ENCODE measurements at places on chromosomes 5 and 9. TPM values are rescaled to one million over a fixed set of nuclear protein-coding genes. Genes with fewer than 3 reads are reported as not detected.

DNA sequence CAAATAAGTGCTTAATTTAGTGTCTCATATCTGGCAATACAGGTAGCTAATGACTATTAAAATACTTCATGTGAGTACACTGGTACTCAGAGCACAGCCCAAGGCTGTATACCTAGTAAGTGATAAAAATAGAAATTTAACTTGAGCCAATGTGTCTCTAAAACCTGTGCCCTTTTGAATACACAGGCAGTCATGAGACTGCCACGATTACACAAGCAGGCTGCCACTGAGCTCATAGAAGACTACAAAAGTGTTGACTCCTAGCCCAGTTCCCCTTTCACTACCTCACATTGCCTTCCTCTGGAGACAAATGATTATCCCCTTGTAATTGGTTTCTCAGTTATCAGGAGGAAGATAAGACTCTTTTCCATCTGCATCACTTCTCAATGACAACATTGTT, 66.3 kb upstream of the PAPPA start:
- DNase-seq: no peak

DNA sequence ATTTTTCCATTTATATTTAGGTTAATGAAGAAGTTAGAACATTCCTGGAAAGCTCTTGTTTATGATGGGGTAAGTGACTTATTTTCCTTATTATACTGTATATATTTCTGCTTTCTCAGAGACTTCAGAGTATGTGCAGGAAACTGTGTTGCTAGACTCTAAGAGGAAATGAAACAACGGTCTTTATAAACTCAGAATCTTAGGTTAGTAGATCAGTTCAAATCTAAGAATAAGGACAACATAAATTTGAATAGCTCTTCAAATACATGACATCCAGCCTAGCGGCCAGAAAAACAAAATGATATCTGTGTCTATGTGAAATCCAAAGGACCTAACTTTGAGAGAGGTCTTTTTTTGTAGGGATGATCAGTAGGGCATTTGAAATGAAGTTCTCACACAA, 94.3 kb downstream of the PRKACG start:
- DNase-seq: no peak

GRCh38 chr9:69027355-69028097, 8.0 kb upstream of the FXN start:
- peak; percentile 68 for DNase-seq

DNA sequence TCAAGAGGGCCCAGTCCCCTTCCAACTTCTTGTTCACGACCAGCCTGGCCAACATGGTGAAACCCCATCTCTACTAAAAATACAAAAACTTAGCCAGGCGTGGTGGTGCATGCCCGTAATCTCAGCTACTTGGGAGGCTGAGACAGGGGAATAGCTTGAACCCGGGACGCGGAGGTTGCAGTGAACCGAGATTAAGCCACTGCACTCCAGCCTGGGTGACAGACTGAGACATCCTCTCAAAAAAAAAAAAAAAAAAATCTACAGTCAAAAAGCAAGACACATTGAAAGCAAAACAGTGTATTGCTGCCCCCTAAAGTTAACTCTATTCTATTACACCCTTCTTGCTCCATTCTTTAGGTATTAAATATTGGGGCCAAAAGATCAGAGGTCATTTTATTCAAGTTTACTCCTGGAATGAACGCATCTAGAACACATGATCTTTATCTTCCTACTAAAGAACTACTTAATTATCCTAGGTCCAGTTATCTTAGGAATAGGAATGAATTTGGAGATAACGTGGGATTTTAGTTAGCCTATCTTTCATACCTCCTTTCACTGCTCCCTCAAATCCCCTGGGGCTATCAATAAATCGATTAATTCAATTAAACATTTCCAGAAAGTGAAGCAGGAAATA, 2.4 kb downstream of the ATG12 start:
- peak; percentile 71 for DNase-seq

DNA sequence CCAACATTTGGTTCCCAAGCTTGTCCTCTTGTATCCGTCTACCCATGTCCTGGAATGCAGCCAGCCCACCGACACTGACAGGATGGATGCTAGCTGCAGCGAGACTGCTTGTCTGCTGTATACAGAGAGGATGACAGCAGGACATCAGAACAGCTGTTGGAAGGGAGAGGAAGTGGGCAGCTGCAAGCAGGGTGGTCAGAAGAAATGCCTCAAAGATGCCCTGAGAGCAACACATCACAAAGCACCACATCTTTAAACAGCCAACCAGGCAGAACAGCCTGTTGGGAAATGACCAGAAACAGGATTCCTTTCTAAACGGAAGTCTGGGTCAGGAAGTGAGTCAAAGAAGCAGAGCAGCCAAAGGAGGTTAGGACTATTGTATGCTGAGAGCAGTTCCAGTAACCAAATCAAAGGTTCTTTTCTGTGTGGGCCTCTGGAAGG, 219.1 kb downstream of the NDUFS4 start:
- peak; percentile 59 for DNase-seq

DNA sequence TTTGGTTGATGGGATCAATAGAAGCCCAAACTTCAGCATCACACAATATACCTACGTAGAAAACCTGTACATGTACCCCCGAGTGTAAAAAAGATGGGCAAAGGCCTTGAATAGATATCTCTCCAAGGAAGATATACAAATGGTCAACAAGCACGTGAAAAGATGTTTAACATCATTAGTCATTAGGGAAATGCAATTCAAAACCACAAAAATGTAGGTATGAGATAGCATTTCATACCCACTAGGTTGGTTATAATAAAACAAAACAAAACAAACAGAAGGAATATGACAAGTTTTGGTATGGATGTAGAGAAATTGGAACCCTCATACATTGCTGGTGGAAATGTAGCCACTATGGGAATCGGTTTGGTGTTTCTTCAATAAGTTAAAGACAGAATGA, 33.1 kb upstream of the PPARGC1B start:
- DNase-seq: no peak

The NR6A1 gene
- 1.0 TPM for total RNA-seq

DNA sequence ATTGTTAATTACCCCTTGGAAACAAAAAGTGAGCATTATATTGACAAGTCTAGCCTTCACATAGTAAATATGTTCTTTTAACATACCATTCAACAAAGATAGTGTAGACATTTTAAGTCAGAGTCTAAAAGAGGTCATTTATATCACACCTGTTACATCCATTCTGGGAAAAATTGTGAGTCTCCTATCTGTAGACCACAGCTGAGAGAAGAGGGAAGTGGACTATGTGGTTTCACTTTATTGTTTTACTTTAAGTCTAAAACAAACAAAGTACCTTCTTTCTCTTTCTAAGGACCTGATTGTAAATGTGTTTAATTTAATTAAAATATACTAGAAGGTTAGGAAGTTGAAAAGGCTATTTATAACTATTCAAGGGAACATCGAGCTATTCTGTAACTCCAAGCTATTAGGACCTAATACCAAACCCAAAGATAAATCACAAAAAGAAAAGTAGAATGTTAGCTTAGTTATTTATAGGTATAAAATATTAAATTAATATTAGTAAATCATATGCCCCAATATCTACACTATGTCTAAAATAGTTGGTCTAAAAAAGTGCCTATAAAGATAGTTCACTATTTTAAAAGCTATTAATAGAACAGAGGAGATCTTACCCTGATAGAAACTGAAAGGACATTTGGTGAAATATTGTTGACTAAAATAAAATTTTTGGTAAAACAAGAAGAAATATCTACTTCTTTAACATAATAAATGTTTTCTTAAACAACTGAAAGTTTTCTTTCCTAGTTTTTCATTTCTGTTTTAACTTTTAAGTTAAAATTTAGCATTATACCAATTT, 134.9 kb downstream of the TMEM167A start:
- DNase-seq: no peak

The SPATA9 gene
- total RNA-seq: not detected

All from tongue (tissue), 3 donors.